Activated T-cell treated with anti-CD3 and anti-CD28 coated beads, Interleukin-2, amount 50 U/mL, for 4 hours (primary cell): ENCODE measurements at places on chromosomes 3 and 15. TPM values are rescaled to one million over a fixed set of nuclear protein-coding genes. Genes with fewer than 3 reads are reported as not detected.

DNA sequence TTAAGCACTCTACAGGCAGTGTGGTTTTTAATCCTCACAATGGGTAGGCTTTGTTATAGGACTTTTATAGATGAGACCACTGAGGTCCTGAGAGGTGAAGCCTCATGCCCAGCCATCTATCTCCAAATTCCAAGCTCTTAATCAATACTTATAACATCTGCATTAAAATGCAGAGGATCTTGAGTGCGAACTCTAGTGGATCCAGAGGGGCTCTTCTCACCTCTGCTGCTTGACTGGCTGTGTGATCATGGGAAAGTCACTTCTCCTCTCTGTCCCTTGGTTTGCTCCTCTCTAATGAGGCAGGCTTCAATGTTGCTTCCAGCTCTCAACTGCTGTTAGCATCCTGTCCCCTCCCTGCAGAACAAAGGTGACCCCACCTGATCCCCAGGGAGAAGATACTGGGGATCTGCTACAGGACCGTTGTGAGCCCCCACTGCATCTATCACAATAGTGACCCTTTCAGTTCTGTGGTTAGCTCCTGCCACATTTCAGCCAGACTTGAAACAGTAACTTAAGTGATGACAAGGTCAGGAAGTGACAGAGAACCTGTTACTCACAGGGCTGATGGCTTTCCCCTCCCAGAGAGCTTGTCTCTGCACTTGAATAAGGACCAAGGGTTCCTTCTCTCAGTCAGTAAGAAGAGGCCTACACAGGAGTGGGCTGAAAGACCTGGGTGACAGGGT is 1.3 kb downstream of the SLC27A2 start:
- DNase-seq, result no peak

- no peak for DNase-seq
Observed at GRCh38 chr15:34362047-34362773, 4.8 kb downstream of the LPCAT4 start.

GRCh38 chr3:78690766-78691165 is 1077.0 kb downstream of the ROBO1 start:
- no peak for DNase-seq

DNA sequence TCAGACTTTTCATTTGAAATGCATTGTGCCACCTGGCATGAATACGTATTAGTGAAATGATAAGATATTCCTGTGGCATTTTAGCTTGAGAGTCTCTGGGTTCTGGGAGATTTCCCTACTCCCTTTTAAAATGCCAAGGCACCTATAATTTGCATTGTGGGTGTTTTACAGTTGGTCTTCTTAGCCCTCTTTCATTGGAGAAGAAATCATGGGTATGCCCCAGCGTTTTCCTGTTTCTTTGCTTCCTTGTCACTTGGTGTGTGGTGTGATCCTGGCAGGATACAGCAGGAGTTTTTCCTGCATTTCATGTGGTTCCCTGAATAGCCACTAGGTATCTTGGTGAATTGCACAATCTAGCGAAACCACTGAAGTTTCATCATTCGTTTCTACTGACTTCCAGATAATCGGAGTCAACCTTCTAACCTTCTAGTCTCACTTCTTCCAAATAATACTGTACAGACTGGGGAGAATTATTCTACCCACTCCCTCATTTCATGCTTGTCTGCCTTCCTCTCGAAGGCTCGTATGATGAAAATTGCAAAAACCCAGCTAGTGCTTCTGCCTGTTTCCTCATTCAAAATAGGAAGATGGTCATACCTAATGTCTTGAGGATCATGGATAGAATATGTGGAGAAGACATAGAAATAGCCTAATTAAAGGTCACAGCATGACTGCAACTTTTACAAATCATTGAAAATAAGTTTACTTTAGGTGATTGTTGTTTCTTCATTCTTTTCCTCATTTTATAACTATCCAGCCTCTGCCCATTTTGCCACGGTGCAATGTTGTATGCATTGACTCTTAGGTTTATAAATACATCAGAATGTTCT is 2.6 kb downstream of the BHLHE40 start:
- no peak for DNase-seq

- no peak for DNase-seq
Observed at GRCh38 chr15:81478354-81478753, 104.3 kb upstream of the TMC3 start.

DNA sequence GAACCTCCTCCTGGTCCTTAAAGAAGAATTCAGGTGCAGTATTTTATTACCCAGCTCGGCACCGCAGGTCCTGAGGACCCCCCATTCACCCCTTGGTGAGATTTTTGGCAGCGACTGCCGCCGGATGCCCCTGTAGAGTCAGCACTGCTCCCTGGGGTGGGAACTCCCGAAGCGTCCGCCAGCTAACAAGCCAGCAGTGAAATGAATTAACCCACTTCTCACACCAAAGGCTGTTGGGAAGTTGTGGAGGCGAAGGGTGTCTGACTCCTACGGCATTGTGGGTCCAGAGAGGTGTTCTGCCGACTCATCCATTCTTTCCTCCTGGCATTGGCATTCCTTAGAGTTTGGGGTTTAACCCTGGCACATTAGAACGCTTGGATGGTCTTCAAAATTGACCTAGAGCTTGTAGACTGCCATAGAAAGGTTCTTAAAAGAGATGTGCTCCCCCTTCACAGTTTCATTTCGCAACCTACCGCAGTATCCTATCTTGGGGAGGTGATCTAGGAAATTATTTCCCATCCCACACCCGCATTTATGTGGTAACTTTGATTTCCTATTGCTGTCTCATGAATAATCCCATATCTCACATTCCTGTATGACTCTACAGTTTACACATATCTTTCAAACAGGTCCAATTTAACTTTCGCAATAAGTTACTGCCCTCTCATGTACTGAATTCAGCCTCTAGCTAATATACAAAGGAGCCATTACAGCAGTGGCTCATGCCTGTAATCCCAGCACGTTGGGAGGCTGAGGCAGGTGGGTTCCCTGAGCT is 879 bp upstream of the EIF5A2 start:
- no peak for DNase-seq

DNA sequence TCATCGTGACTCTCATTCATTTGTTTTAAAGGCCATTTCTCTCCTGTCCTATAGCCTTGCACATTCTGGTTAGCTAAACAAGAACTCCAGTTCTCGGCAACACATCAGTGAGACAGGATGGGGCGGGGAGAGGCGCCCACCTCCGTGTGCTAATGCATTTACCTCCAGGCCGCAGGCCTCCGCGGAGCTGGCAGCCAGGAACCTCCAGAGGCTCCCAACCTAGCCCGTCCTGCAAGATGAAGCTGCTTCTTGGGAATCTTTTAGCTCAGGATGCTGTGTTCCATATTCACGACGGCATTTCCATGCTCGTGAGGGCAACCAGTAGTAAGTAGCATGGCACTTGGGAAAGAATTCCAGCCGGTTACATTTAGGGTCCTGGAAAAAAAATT is 47.9 kb downstream of the RGMA start:
- DNase-seq, result no peak

DNA sequence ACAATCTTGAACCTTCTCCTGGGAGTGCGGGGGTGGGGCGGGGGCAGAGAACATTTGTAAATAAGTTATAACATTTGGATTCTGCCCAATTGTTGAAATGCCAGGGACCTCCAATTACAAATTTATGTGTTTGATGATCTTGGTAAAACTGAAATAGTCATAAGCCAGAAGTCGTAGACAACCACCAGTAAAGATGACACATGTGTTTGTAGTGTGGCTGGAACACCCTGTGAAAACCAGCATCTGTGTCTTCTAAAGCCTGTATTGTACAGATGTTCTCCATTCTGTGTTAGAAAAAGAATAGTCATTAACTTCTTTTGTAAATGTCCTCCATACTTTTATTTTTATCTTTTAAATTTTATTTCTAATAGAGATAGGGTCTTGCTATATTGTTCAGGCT is 61.8 kb downstream of the ARIH1 start:
- DNase-seq, result no peak

GRCh38 chr3:72628065-72628464 is 220.2 kb downstream of the SHQ1 start:
- no peak for DNase-seq

DNA sequence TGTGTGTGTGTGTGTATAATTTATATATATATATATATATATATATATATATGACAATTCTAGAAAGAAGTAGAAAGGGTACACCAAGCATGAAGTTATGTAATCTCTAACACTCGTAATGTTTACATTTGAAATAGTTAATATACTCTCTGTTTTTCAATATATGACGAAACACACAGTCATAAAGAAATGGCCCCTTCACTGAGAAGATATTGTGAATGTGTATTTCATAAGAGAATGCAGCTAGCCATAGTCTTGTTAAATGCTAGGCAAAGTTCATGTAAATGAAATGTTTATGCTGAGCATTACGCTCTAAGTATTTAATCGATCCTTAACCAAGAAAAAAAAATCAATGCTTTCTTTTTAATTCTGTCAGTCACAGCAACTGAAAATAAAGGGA is 154.7 kb upstream of the TSPAN3 start:
- no peak for DNase-seq

DNA sequence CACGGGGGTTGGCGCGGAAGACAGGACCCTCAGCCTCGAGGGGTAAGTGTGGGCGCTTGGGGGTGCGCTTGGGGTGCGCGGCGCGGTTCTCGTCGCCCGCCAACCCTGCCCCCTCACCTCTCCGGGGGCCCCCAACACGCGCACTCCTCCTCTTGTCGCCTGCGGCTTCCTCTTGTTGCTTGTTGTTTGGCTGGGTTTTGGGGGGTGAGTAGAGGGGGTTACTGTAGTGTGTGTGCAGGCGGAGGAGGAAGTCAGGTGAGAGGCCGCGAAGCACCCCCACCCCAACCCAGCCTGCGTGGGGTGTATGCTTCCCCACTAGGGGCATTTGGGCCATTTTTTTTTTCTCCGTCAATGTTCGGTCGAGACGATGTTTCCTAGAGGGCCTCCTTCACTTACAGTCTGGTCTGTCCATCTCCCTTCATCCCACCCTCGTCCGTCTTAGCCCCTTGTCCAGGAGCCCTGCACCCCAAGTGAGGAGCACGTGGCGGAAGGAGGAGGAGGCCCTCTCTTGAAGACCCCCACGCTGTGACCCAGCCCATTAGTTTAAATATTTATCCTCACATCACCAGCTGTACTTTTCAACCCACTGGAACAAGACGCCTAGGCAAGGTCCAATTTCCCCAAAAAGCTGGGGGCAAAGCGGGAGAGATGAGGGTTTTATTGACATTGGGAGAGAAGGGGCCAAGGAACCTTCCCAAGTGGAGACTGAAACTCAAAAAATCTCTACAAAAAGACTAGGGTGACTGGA is 20.4 kb upstream of the SATB1 start:
- DNase-seq, result peak; percentile 67

- no peak for DNase-seq
Observed at GRCh38 chr15:59825901-59826300, 136.8 kb upstream of the BNIP2 start.

- no peak for DNase-seq
Observed at GRCh38 chr3:172859041-172859440, 108.5 kb downstream of the ECT2 start.

DNA sequence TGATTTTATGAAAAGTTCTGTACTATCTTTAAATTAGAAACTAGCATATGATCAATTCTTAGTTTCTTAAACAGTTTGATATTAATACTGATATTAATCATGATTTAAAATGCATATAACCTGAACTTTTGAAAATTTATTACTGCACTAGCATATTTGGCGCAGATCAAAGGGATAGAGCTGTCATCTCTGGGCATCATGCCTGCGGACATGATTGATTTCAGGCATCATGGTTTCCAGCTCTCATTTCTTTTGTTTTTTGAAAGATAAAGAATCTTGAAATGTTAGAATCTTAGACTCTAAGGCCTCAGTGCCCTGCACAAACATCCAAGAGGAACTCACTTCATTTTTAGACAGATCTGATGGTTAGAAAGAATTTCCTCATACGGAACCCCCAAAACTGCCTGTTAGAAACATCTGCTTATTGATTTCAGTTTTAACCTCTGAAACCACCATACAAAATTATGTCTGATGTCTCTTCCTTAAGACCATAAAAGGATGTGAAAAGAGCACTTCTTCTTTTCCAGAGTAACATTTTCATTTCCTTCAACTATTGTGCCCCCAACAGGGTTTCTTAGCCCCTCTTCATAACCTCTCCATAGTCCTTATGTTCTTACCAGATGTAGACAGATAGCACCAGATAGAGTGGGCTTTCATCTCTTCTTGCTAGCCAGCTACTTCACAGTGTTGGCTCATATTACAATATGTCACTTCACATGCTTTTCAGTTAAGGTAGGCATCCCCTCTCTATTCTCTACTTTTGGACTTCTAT is 110.8 kb downstream of the BBX start:
- no peak for DNase-seq

DNA sequence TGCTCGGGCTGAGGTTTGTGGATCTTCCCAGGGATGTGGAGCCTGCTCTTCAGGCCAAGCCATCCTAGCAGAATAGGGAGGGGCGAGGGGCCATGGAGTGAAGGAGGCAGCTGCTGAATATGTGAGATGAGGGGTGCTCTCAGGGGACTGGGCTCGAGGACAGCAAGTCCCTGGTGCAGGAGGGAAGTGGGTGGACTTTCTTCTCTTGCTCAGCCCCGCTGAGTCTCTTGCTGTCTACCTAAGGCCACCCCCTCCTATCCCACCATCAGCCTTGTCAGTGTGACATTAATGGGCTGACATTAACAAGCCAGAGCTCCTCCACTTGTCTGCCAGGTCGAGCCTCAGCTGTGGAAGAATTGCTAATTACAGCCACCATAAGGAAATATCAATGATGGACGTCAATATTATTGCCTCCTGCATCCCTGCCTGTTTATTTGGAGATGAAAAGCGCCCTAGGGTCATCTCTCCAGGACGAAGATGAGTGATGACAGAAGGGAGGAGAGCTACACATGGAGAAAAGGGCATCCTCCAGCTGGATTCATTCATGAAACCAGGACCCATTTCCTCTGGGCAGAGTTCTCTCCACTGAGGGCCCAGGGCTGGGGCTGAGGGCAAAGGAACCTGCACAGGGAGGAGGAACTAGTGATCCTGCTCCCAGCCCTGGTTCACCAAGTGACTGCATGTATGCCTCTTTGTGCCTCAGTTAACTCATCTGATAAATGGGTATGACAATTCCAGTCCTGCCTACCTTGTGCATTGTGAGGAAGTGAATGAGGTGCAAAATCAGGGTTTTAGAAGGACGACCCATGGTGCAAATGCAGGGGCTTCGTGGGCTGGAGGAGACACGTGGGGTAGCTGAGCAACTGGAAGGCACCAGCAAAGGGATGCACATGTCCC is 34.9 kb upstream of the LINGO1 start:
- no peak for DNase-seq

GRCh38 chr15:90838139-90838538 is 30.2 kb upstream of the FURIN start:
- peak; percentile 91 for DNase-seq

The POLQ gene
- 2.9 TPM for total RNA-seq

The PLS1 gene
- total RNA-seq, result 4.6 TPM

The OR5K2 gene
- not detected for total RNA-seq

The DUOX2 gene
- total RNA-seq, result 0.10 TPM

The FETUB gene
- total RNA-seq, result not detected

The ZNF197 gene
- total RNA-seq, result 7.2 TPM

The OXSM gene
- total RNA-seq, result 12.0 TPM
